ENCODE measurements at places on chromosomes 11 and 22. TPM values are rescaled to one million over a fixed set of nuclear protein-coding genes. Genes with fewer than 3 reads are reported as not detected.

Gene SMPD1
- total RNA-seq, result 23.1 TPM

Gene SPI1
- total RNA-seq, result 15.5 TPM

Gene RASGRP2
- 27.5 TPM for total RNA-seq

Gene HTR3B
- total RNA-seq, result not detected

Gene P4HA3
- 1.7 TPM for total RNA-seq

Gene MOGAT2
- not detected for total RNA-seq

Gene ZP1
- not detected for total RNA-seq

Gene OR2AG1
- not detected for total RNA-seq

Gene KRTAP5-9
- total RNA-seq, result not detected

Gene ZDHHC13
- 22.6 TPM for total RNA-seq

Gene GRIK4
- total RNA-seq, result 0.25 TPM

Gene SLC22A24
- total RNA-seq, result not detected

Gene MMP13
- total RNA-seq, result 0.98 TPM

Gene PLCB3
- 33.1 TPM for total RNA-seq

Gene ANO3
- total RNA-seq, result not detected

Gene GPR83
- total RNA-seq, result not detected

Gene UCP2
- total RNA-seq, result 51.3 TPM

Gene CD248
- total RNA-seq, result 45.2 TPM

Gene B4GALNT4
- total RNA-seq, result 15.5 TPM

Gene TMPRSS13
- 9.6 TPM for total RNA-seq

Gene PTPN5
- 0.49 TPM for total RNA-seq

Data from vagina (tissue), 2 donors.